ENCODE measurements at places on chromosomes 3 and 15.

GRCh38 chr3:183958226-183958625 lies 59.5 kb downstream of the ABCC5 start:
- no peak for DNase-seq

GRCh38 chr3:59064276-59064675 lies 14.5 kb upstream of the CFAP20DC start:
- DNase-seq = no peak

GRCh38 chr3:94179059-94179458 lies 116.2 kb downstream of the NSUN3 start:
- no peak for DNase-seq

GRCh38 chr15:67862750-67863441 lies 23.1 kb upstream of the RNU6-1 start:
- DNase-seq = no peak

DNA sequence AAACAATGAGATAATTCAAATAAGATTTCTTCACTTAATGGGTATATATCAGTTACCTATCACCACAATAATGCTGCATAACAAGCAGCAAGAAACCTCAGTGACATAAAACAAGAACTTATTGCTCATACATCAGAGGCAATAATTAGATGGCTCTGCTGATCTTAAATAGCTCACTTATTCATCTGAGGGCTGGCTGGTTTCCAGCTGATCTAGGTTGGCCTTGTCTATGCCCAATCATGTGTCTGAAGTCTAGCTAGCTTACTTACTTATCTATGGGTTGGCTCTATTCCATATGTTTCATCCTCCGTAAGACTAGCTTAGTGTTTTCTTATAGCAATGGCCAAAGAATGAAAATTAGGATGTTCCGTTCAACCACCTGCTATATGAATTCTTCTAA lies 109.4 kb upstream of the AGTR1 start:
- DNase-seq = no peak

DNA sequence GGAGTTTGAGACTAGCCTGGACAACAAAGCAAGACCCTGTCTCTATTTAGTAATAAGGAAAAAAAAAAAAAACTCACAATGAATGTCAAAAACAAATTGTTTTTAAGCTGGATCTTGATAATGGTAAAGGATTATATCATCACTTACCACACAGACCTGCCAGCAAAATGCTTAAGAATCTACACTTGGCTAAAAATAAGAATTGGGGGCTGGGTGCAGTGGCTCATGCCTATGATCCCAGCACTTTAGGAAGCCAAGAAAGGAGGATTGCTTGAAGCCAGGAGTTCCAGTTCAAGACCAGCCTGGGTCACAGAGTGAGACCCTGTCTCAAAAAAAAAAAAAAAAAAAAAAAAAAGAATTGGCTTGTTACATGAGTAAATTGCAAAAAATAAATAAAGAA lies 31.0 kb downstream of the ACAP2 start:
- no peak for DNase-seq

GRCh38 chr3:190059242-190059590 lies 61.5 kb downstream of the P3H2 start:
- DNase-seq = no peak

DNA sequence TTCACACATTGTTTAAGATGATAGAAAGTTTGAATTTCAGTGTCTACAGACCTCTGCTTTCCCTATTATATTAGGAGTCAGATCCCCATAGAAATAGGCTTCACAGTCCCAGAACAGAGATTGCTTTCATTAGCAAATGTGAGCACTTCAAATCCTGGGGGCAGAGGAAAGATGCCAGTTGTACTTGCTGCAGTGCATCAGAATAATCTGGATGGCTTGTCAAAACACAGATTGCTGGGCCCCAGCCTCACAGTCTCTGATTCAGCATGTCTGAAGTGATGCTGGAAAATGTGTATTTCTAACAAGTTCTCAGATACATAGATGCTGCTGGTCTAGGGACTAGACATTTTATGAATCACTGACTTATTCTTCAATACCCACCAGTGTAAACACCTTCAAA lies 375.2 kb downstream of the FGF12 start:
- DNase-seq = no peak

- DNase-seq = no peak
These were observed 111.2 kb downstream of the CHSY1 start for GRCh38 chr15:101140697-101141065.

DNA sequence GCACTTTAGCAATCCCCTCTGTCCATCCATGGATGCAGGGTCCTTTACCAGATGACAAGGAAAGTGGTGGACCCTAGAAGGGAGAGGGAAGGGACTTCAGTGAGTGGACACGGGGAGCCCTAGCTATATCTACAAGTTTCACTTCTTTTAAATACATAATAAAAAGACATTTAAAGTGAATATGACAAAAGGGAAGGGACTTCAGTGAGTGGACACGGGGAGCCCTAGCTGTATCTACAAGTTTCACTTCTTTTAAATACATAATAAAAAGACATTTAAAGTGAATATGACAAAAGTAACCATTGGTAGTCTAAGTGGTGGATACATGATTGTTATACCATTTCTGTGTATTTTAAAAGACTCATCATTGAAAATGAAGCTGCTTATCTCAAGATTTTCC lies 81.9 kb upstream of the HES1 start:
- no peak for DNase-seq

- no peak for DNase-seq
These were observed 14.2 kb upstream of the CAND2 start for GRCh38 chr3:12782172-12782815.
